Activated T-helper 1 cell treated with anti-CD3 and anti-CD28 coated beads, Interleukin-2, amount 50 U/mL, for 16 hours (primary cell): ENCODE measurements at places on chromosomes 6 and 20.

DNA sequence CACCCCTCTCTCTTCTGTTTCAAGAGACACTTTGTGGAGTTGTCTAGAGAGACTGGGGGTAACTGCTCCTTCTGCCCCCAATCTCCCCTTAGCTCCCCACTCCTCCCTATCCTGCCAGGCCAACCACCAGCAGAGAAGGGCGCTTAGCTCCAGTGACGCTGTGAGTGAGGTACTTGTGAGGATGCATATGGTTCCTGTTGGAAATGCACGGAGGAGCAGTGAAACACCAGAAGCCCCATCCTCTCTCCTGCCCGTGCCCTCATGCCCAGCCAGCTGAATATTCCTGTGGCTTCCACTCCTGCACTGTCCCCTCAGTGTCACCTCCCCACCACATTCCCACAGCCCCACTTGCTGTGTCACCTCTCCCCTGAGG, 11.9 kb downstream of the NT5E start:
- no peak for DNase-seq

DNA sequence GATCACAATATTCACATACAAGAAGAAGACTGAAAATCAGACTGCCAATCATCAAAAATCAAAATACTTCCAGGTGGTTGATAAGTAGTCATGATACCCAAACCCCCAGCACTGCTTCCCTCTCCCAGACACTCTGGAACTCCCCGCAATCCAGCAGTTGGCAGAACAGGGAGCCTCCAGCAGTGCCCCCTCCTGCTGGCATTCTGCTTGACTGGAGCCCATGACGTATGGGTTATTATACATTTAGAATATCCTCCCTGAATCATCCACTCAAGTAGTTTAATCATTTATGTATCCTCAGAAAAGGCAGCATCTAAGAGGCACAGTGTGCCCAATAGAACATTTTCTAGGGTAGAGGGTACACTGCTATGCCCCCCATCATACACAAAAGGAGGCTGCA, 9.3 kb upstream of the OGFRL1 start:
- DNase-seq, result no peak

DNA sequence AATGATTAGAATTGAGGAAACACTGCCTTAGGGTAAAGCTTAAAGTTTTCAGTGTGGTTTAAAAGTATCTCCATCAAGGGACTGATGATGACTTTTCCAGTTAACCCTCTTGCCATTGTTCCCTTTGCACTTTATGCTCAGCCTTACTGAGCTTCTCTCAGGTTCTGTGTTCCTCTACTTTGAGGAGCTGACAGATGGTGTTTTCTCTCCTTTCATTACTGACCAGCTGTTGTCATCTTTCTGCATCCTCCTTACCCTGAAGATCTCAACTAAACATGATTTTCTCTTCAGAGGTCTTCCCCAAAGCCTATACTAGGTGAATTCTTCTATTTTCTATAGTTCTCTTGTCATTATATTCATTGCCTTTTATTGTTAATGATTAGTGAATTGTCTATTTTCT, 475.6 kb upstream of the SYNCRIP start:
- DNase-seq, result no peak

DNA sequence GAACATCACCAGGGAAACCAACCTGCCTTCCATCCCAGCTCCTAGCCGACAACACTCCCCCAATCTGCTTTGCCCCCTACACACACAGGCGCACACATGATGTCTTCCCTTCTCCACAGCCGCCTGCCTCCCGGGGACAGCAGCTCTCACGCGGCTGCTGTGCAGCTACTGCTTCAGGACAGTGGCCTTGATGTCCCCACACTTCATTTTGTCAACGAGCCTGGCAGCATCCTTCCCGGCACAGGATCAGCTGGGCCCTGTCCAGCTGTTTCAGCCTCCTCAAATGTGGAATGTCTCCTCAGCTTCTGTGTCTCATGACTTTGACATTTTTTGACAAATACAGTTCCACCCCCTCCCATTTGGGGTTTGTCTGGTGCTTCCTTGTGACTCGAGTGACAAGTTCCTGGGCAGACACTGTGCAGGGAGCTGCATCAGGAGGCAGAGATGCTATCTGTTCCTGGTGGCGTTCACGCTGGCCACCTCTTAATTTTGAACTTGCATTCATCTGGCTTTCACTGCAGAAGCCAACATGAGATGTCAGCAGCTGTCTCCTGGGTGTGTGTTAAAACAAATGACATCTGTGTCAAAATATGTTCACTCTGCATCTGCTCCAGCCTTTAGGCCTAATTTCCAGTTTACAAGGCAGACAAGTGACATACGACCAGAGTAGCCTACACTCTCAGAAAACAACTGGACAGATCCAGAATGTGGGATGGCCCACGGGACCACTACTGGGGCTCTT, 57.2 kb downstream of the GINS1 start:
- DNase-seq, result no peak

- DNase-seq, result no peak
These were observed 10.4 kb downstream of the SRC start for GRCh38 chr20:37356387-37356786.

DNA sequence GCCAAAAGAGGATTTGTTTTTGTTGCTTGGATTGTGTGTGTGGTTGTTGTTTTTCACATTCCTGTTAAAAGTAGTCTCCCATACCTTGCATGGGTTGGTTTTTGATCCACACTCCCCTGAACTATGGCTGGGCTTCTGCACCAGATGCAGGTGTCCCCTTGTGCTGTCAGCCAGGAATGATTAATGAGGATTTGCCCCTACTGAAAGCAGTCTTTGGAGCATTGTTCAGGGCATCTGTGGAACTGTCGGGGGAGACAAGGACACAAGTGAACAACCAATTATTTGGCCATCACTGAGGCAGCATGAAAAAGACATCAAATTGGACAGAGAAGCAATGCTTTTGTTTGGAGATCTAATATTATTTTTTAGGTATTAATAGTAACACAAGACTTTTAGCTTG, 373.2 kb upstream of the MMS22L start:
- DNase-seq, result no peak

GRCh38 chr6:34447386-34447785, 18.5 kb upstream of the PACSIN1 start:
- no peak for DNase-seq

GRCh38 chr6:53565886-53566285, 21.0 kb upstream of the GCLC start:
- DNase-seq, result no peak
